Adipocyte (in vitro differentiated cells): ENCODE measurements at places on chromosomes 2 and 18.
A peak's percentile ranks its signal among the peaks of the same experiment; 100 is the strongest.

- DNase-seq, result no peak
These were observed 40.8 kb upstream of the PXDN start for GRCh38 chr2:1784986-1785617.

DNA sequence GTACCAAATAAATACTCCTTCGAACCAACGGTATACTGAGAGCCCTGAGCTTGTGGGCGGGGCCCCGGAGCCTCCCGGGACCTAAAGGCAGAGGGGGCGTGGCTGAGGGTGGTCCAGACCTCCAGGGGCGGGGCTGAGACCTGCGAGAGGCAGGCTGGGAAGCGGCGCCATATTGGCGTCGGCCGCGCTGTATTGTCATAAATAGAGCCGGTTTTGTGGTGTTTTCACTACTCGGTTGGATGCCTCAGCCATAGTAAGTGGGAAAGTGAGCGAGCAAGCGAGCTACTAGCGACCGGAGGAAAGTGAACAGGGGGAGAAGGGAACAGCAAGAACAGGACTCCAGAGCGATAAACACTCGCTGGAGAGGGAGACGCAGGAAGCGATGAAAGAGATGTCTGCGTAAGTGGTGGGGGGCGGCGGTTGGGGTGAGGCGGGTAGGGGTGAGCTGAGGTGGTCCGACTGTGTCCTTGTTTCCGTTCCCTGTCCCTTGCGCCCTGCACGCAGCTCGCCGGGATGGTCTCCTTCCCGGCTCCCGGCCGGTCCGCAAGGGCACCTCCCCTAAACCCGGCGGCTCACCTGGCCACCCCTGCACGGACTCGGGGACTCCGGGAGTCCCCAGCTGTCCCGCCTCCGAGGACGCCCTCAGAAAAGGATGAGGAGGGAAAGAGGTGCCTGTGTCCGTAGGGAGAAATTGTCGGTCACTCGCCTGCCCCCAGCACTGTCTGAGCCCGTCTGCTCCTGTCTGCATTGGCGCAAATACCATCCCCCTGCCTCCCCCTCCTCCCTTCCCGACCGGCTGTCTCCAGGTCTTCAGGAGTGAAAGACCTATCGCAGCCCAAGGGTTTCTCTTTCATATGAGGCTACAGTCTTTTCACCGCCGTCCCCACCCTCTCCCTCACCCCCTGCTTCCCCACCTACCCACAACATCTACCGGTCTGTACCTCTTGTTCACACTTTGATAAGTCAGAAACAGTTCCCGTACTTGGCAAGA is at the start of gene PAPOLG:
Gene PAPOLG (plus strand): TSS at position 172 of the 991 bp plus-strand sequence. CDS start 211 bp downstream, at position 383.
- DNase-seq, result peak; percentile 99

GRCh38 chr2:232372231-232373208 is 6.0 kb upstream of the ALPP start:
- peak; percentile 10 for DNase-seq

DNA sequence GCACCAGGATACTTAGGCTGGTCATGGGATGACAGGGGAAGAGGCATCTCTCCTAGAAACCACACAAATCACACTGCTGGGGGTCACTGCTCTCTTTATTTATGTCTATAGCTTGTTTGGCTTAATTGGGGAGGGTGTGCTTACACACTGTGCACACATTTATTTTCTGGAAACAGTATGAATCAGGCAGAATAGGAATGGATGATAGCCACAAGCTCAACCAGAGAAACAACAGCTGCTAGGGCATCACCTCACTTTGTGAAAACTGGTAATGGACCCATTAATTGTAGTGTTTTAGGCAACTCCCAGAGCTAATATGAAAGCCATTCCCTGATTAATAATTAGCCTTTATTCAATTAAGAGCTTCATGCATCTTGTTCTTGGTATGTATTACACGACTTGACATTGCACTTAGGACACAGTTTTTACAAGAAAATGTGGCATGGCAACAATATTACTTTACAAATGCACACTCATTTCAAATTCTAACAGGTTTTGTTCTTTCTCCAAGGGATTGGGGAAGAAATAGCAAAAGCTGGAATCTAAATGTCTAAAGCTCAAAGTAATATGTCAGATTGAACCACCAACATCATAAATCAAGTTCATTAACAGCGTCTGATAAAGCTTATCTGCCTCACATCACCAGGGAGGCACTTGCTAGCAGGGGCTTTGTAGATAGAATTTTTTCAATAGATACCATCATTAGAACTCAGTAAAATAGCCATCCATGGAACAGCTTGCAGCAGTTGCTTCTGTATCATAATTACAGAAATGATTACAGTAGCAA is 361.9 kb upstream of the FSHR start:
- DNase-seq, result no peak

- DNase-seq, result peak; percentile 94
These were observed 95.1 kb downstream of the MTCL1 start for GRCh38 chr18:8800445-8800844.
